ENCODE measurements at places on chromosomes 7 and 10.

- no peak for DNase-seq
These were observed 16.7 kb upstream of the AZGP1 start for GRCh38 chr7:99992330-99993038.

DNA sequence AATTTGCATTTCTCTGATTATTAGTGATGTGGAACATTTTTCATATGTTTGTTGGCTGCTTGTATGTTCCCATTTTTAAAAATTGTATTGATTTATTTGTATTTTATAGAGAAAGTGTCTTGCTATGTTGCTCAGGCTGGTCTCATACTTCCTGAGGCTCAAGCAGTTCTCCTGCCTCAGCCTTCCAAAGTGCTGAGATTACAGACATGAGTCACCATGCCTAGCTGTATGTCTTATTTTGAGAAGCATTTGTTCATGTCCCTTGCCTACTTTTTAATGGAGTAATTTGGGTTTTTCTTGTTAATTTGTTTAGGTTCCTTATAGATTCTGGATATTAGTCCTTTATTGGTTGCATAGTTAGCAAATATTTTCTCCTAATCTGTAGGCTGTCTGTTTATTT lies 214.2 kb upstream of the KAT6B start:
- no peak for DNase-seq

DNA sequence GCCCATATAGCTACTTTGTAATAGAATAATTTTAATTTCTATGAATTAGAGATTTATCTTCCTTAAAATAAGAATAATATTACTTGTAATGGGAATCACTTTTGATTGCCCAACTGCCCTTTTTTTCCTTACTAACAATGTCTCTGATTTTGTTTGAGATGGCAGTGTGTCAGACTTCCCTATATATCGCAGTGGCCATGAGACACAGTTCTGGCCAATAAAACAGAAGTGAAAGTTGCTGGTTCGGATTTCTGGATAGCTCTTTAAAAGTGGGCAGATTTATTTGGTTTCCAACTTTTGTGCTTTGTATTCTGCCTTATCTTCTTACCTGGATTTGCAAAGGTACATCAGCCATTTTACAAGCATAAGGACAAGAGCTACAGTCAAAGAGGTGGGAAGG lies 170.2 kb downstream of the PPP1R17 start:
- DNase-seq = no peak

GRCh38 chr10:114552050-114552449 lies 106.0 kb downstream of the ABLIM1 start:
- no peak for DNase-seq

- DNase-seq = peak; percentile 69
These were observed 5.4 kb downstream of the ARHGAP21 start for GRCh38 chr10:24718031-24718855.

GRCh38 chr10:127797339-127797738 lies 60.4 kb downstream of the FOXI2 start:
- no peak for DNase-seq

- no peak for DNase-seq
These were observed 31.7 kb upstream of the SYPL1 start for GRCh38 chr7:106143711-106144337.

- DNase-seq = no peak
These were observed 82.8 kb downstream of the CHST15 start for GRCh38 chr10:124010563-124011131.

DNA sequence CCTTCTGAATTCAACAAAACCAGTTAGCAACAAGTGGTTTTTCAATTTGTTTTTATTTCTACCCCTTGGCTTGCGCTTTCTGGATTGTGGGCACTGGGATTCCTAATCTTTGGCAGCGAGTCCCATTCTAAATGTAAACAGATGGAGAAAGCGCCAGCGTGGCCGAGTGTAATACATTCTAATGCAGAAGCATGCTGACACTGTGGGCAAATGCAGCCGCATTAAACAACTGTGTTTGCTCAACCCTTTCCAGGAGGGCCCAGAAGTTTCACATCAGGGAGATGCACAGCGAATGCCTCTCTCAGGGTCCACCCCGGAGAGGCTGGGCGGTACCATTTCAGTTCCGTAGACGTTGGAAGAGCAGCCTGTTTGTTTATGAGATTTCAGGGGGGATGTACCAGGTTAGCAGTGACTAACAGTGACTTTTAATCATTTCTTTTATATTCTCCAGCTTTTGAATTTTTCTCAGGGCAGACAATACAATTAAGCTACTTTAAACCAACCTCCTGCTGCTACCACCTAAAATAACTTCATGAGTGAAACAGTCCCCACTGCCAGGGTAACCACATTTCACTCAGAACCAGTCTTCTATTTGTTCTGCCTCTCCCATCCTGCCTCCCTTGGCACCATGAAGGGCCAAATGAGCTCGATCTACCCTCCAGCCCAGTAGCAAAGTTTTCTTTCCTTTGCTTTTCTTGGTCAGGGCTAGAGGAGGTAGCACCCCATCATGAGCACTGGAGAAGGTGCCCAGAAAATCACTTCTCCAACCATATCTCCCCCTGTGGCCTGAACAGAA lies 164.2 kb upstream of the ITGB1 start:
- DNase-seq = no peak

- DNase-seq = no peak
These were observed 10.4 kb upstream of the NXPH1 start for GRCh38 chr7:8423057-8423456.

- DNase-seq = no peak
These were observed 61.2 kb downstream of the MPLKIP start for GRCh38 chr7:40073239-40073638.

- peak; percentile 16 for DNase-seq
These were observed 24.2 kb downstream of the TACR2 start for GRCh38 chr10:69392481-69393000.

GRCh38 chr10:69733791-69734261 lies 67.9 kb upstream of the COL13A1 start:
- DNase-seq = no peak

DNA sequence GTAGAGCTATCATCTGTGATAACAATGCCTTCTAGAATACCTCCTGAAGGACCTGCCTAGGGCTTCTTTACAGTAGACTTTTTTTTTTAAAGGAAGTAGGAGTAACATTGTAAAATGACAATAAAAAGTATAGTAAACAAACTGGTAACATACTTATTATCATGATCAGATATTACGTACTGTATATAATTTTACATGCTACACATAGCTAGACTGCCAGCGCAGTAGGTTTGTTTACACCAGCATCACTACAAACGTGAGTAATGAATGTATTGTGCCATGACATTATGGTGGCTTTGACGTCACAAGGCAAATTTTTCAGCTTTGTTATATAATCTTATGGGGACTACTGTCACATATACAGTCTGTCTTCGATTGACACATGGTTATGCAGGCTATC lies 15.4 kb upstream of the ZRANB1 start:
- no peak for DNase-seq

DNA sequence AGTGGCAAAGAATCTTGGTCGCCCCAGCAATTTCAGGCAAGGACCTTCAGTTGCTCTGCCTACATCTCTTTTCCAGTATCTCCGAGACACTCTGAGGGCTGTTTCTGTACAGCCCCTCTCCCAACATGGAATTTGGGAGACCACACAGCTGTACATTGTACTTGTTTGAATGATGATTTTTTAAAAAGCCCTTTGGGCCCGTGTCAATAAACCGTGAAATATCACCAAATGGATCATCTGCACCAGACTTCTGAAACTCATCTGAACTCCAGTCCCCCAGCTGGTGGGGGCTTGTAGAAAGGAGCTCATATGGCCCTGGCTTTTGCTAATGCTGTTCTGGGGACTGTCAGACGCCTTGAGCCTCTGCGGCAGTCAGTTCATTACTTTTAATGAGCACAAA lies 374.9 kb downstream of the BBS9 start:
- DNase-seq = no peak

GRCh38 chr10:70191161-70191971 lies 21.1 kb upstream of the SAR1A start:
- no peak for DNase-seq

DNA sequence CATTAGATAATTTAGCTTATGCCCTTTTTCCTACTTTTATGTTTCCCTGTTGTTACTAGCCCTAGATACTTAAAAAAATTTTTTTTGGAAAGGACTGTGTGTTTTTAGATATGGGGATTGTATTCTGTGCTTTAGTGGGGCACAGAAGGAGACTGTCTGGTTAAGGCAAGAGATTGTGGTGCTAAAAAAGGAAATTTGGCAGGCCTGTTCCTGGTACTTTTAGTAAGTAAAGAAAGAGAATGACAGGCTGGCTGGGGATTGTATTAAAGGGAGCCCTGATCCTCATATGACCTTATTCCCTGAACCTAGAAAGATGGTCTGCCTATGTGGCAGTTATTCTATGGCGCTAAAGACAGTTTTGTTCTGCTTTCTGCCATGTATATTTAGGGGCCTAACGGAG lies 74.8 kb downstream of the AUTS2 start:
- DNase-seq = no peak

GRCh38 chr7:18513343-18513742 lies 17.8 kb downstream of the HDAC9 start:
- DNase-seq = no peak

DNA sequence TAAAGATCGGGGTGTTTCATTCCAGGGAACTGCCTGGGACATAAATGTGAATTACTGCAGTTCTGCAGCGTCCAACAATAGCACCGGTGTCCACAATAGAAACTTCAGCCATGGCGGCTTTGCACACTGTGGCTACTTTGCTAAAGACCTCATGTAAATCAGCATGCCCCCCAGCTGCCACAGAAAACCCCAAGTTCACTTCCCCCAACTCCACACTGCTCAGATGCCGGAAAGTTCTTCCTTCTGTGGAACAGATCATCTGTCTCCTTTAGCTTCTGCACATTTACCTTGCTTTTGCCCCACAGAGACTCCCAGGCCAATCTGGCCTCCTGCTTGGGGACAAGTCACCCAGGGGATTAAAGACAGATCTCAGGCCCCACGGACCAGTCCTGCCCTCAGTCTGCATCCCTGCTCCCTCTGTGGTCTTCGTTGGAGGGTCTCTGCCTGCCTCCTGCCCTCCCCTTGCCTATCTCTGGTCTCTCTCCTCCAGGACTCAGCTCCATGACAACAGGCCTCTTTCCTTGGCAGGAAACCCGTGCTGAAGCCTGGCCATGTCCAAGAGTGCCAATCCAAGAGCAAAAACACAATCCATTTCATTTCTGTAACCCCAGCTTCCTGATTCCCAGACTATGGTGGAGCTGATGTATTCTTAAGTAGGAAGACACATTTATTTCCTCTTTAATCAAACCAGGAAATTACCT lies 403.2 kb downstream of the RPS24 start:
- no peak for DNase-seq

- no peak for DNase-seq
These were observed 120.9 kb downstream of the BUB3 start for GRCh38 chr10:123275136-123275564.

DNA sequence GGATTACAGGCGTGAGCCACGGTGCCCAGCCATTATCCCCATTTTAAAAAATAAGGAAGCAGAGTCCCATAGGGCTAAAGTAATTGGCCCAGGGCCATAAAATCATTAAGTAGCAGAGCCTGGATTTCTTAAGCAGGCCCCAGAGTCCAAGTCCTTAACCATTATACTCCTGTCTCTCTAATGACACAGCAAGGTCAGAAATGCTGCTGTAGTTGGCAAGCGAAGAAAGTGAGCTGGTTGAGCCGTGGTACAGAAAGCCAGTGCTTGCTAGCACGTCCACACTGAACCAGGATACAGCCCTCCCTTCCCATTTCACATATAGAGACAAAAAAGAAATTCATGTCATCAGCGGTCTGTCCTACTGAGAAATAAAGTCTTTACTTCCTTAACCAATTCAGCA lies 562.7 kb downstream of the GALNT17 start:
- no peak for DNase-seq

DNA sequence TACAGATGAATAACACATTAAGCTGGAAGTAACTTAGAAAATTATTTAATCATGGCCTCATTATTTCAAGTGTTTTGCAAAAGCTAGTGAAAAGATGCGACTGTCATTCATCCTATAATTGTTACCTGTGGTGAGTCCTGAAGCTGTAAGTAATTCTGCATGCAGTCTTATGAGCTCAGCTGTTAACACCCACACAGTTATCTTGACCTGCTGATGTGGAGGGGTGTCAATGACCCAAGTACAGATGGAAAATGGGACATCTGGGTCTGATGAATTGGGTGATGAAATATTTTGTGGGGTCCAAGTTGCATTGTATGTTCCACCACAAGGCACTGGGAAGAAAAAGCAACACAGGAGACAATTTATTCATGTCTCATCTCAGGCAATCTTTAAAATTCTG lies 68.9 kb downstream of the OR13A1 start:
- no peak for DNase-seq

GRCh38 chr10:10995120-10995519 lies 22.6 kb upstream of the CELF2 start:
- no peak for DNase-seq

DNA sequence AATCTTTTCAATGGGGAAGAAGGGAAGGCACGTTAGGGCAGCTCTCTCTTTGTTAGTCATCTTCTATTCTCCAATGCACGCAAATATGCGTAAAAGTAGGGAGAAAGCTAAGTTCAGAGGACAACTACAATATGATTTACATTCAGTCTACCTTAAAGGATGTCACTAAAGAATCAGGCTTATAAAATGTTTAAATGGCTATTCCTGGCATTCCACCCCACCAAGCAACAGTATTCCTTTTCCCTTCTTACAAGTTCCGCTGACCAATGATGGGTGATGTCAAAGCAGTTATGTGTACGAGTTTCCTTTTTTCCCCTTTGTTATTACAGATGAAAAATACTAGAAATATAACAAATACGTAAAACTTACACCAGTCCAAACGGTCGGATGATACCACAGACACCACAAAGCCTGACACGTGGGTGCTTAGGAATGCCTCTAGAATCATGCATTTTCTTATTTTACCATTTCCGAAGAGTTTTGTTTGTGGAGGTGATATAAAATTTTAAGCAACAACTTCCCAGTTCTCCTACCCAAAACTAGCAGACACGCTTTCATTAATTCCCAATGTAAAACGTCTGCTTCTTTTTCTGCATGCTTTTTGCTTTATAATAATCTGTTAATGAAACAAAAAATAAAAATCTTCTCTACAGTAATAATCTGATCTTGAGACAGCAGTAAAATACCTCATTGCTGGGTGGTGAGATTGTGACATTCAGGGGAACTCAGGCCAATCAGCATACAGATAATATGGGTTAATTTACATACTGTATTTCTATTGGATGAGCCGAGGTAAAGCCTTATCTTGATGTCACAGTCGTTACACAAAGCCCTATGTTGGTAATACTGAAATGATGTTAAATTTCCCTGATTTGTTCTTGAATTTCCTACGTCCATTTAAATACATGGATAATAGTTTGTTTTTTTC lies 708 bp upstream of the GPR85 start:
- DNase-seq = no peak

GRCh38 chr10:59435707-59436106 lies 73.4 kb upstream of the FAM13C start:
- no peak for DNase-seq

DNA sequence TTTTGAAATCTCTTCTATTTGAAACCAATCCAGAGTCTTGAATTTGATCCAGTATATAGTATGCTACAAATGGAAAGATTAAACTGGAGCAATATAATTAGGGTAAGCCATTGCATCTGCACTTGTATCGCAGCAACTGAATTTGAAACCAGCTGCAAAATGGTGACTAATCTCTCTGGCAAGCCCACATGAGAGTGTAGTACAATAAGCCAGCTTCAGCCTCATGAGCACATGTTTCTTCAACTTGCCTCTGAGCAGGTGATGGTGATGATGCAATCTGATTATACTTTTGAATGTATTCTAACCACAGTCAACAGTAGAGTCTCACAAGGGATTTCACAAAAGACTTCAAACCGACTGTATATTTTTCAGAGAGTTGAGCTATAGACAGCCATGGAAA lies 829 bp upstream of the RPA3 start:
- DNase-seq = no peak
